PC-9 (cell line): ENCODE measurements at places on chromosomes 11 and 22. TPM values are rescaled to one million over a fixed set of nuclear protein-coding genes. Genes with fewer than 3 reads are reported as not detected.

The SLC35C1 gene
- total RNA-seq = 15.2 and 15.6 TPM in 2 replicates

The PRG3 gene
- total RNA-seq = not detected in 2 replicates

DNA sequence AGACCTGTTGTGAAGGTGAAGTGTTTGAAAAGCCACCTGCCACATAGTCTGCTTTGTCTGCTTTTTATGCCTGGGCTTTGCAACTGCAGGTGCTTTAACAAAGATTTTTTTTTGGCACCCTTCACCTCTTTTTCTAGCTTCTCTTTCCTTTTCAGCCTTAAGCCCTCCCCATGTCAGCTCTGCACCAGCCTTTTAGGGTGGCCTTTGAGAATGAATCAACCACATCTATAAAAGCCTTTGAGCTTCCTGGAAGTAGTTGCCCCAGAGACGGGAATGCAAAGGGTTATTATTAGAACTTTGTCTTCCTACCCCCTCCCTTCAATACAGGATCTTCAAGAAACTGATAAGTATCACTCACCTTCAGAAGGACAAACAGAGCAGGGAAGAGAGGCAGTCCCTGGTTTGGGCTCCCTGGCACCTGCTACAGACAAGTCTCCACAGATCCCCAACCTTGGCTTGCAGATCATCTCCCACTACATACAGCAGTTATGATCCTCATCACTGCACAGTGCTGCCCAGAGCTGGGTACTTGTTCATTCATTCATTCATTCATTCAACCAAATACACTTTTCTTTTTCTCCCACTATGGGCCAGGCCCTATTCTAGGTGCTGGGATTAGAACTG, 8.0 kb downstream of the PVALB start:
- H3K4me3 ChIP-seq = no peak overlapping the region
- H3K36me3 ChIP-seq = no peaks in the 10 kb centered on the region
- H3K27ac ChIP-seq = no peak overlapping the region
- DNase-seq = no peak

The KRTAP5-8 gene
- not detected in 2 replicates for total RNA-seq

DNA sequence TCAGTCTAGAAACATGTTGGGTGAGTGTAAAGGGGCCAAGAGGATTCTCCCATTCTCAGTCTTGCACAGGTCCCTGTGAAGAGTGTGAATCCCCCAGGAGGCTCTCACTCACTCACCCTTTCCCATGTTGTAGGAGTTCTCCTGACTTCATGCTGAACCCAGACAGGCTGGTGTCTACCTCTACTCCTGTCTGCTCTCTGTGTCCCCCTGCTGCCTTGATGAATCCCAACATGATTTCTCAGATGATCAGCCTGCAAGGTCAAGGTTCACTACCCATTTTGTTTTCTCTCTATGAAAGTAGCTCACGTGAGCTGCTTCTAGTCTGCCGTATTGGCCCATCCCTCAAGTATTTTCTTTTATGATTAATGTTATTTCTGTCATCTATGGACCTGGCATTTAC, 500.6 kb downstream of the ETS1 start:
- H3K4me1 ChIP-seq = no peaks in the 10 kb centered on the region
- no peak for DNase-seq
- no peaks in the 10 kb centered on the region for H3K36me3 ChIP-seq

The FOLR1 gene
- total RNA-seq = 4.7 and 5.0 TPM in 2 replicates

The SAA4 gene
- total RNA-seq = not detected in 2 replicates

The DCHS1 gene
- 0.20 and 0.22 TPM in 2 replicates for total RNA-seq

DNA sequence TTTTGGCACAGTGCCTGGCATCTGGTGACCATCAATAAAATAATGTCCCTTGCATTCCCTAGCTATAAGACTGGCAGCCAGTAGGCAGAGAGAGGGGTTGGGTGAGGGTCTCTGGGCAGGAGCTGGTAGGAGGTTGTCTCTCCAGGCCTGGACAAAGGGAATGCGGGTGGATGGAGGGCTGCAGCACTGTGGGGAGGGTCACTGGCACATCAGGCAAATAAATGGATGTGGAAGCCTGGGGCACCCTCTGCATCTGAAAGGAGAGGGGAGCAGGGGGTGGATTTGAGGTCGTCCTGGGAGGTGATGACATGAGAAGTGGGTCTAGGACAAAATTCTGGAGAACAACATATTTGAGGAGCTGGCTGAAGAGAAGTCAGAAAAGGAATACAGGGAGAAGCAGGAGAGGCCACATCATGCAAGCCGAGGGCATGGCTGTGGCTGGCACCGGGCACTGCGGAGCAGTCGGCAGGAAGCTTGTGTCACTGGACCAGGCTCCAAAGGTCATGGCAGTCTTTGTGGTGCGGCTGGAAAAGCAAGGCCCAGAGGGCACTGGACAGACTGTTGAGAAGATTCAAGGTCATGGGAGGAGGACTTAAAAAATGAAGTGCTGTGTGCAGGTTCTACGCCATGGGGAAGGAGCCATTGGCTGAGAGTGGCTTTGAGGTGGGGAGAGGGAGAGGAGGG, 36.5 kb upstream of the THY1 start:
- DNase-seq = no peak
- H3K27me3 ChIP-seq = no peaks in the 10 kb centered on the region
- H3K27ac ChIP-seq = no peak overlapping the region
- H3K4me1 ChIP-seq = 0 out of 2 replicates have a peak, but pooled peaks cover 8% of the 10 kb centered on the region

- H3K4me3 ChIP-seq = no peak overlapping the region
- no peaks in the 10 kb centered on the region for H3K27me3 ChIP-seq
- DNase-seq = no peak
- H3K4me1 ChIP-seq = no peaks in the 10 kb centered on the region
- H3K27ac ChIP-seq = no peak overlapping the region
- H3K36me3 ChIP-seq = no peaks in the 10 kb centered on the region
Observed at GRCh38 chr11:17905477-17905876, 107.4 kb downstream of the SERGEF start.

DNA sequence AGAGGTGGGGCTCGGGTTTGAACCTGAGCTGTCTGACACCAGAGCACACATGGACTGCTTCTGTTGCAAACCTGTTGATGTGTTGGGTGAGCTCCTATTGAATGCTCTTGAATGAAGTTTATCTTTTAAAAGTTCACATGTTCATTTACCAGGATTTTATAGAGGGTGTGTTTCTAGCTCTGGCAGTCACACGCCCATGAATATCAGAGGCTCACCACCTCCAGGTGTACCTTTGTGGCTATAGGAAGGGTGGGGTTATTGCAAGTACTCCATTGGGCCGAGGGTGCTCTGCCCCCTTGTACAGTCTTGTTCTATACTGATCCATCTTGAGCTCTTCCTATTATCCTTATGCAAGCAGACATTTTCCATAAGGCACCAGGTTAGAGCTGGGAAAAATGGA, 9.2 kb downstream of the ENDOD1 start:
- DNase-seq = no peak
- H3K27me3 ChIP-seq = no peaks in the 10 kb centered on the region
- no peaks in the 10 kb centered on the region for H3K36me3 ChIP-seq
- H3K27ac ChIP-seq = no peak overlapping the region
- H3K4me3 ChIP-seq = no peak overlapping the region

The THY1 gene
- not detected in 2 replicates for total RNA-seq

DNA sequence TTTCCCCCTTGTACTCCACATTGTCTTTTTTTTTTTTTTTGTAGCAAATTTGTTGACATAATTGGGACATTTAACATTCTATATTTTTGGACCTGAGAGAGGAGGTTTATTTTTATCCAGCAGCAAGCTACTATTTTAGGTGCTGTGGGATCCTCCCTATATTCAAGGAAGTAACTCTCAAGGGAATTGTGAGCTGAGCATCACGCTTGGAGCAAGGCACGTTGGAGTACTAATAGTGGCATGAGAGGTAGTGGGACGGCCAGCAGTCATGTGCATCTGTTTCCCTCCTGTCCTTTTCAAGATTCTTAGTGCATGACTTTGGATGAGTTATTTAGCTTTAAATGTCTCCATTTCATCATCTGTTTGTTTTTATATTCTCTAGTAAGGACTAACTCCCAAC, 52.3 kb downstream of the EXT2 start:
- H3K27ac ChIP-seq = no peak overlapping the region
- H3K4me3 ChIP-seq = no peak overlapping the region
- DNase-seq = no peak

- peaks cover 13% of the 10 kb centered on the region for H3K4me1 ChIP-seq
- H3K27ac ChIP-seq = no peak overlapping the region
- DNase-seq = no peak
- H3K27me3 ChIP-seq = no peaks in the 10 kb centered on the region
- peaks cover 8% of the 10 kb centered on the region; the same call in 1 of the 2 replicates for H3K36me3 ChIP-seq
- peak overlapping the region; percentile 61 for H3K4me3 ChIP-seq
Observed at GRCh38 chr22:35257002-35257320, 332 bp upstream of the HMGXB4 start.

The BATF2 gene
- total RNA-seq = 0.46 and 1.2 TPM in 2 replicates

The ZNF215 gene
- total RNA-seq = 2.0 and 2.6 TPM in 2 replicates

The TLCD5 gene
- total RNA-seq = 6.0 and 7.7 TPM in 2 replicates

DNA sequence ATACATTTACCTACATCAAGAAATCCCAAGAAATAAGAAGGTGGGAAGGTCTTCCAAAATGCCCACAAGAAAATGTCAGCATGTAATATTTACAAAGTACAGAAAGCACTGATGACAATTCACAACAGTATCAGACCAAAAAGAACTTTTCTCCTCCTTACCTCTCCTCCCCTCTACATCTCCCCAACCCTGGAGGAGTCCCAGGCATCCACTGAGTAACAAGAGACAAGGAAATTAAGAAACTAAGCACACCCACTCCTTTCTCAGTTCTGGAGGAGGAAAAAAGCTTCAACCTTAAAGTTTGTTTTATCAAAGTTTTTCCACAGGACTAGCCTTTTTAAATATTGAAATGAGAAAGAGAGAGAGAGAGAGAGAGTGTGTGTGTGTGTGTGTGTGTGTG, 2.0 kb upstream of the SERGEF start:
- DNase-seq = no peak
- H3K4me1 ChIP-seq = peaks cover 5% of the 10 kb centered on the region
- no peaks in the 10 kb centered on the region for H3K36me3 ChIP-seq
- no peak overlapping the region for H3K4me3 ChIP-seq

DNA sequence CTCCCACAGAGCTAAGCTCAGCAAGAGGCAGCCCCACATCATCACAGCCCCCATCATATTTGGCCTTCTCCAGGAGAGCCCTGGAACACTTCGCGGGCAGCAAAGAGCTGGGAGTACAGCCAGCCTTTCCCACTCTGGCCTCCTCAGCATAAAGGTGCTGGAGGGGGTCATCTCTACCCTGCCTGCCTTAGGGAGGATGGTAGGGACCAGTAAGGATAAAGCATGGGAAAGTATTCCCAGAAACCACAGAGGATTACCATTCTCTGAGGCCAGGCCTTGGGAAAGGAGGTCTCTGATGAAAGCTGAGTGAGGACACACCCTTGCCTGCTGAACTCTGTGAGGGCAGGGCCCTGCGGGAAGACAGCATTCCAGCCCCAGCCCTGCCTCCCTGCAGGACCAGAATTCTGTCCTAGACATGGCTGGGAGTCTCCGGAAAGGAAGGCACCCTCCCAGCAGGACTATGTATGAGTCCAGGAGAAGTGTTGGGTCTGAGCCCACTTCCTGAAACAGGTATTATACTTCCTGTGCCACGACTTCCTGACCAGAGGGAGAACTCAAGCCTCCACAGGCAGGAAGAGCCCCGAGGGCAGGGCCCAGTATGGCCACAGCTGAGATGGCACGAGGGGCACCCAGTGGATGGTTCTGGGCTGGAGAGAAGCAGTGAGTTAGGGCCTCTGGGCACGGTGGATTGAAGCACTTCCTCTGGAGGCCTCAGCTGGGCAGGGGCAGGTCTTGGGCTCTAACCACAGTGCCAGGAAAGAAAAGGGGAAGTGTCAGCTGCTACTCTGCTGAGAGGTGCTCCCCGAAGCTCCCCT, 12.9 kb upstream of the CASTOR1 start:
- peak overlapping the region; percentile 95 for H3K27ac ChIP-seq
- peaks cover 97% of the 10 kb centered on the region for H3K4me1 ChIP-seq
- no peak overlapping the region; the same call in 1 of the 2 replicates for H3K4me3 ChIP-seq
- H3K27me3 ChIP-seq = no peaks in the 10 kb centered on the region
- DNase-seq = peak; percentile 82

DNA sequence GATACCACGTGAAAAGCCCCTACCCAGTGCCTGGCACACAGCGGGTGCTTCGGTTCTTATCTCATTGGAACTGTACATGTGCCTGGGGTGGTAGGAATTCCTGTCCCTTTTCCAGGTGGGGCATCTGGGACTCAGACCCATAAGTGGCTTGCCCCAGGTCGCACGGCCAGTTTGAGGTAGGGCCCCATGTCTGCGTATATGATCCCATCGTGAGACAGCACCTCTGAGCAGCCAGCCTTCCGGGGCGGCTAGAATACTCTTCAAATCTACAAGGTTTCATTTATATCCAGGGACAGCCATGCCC, 33.5 kb upstream of the SMIM38 start:
- peaks cover 42% of the 10 kb centered on the region for H3K4me1 ChIP-seq
- H3K4me3 ChIP-seq = peak overlapping the region; percentile 43; the same call in 1 of the 2 replicates
- no peaks in the 10 kb centered on the region for H3K36me3 ChIP-seq
- H3K27me3 ChIP-seq = no peaks in the 10 kb centered on the region
- DNase-seq = peak; percentile 61
- peak overlapping the region; percentile 96 for H3K27ac ChIP-seq

- DNase-seq = peak; percentile 34
- H3K36me3 ChIP-seq = no peaks in the 10 kb centered on the region
- H3K27me3 ChIP-seq = no peaks in the 10 kb centered on the region
- peak overlapping the region; percentile 81 for H3K4me3 ChIP-seq
Observed at GRCh38 chr11:12110714-12111548, 541 bp downstream of the MICAL2 start.

- H3K27me3 ChIP-seq = peaks cover 100% of the 10 kb centered on the region
- no peaks in the 10 kb centered on the region for H3K4me1 ChIP-seq
- no peak for DNase-seq
- H3K27ac ChIP-seq = no peak overlapping the region
- H3K4me3 ChIP-seq = no peak overlapping the region
Observed at GRCh38 chr11:78656984-78657383, 82.3 kb upstream of the NARS2 start.

- no peak overlapping the region for H3K4me3 ChIP-seq
- peak; percentile 89 for DNase-seq
- H3K27me3 ChIP-seq = peaks cover 4% of the 10 kb centered on the region; the same call in 1 of the 2 replicates
- H3K27ac ChIP-seq = no peak overlapping the region
Observed at GRCh38 chr22:50148991-50149721, 21.4 kb upstream of the PANX2 start.

- H3K4me1 ChIP-seq = peaks cover 14% of the 10 kb centered on the region
- no peak overlapping the region for H3K4me3 ChIP-seq
- H3K36me3 ChIP-seq = no peaks in the 10 kb centered on the region
- no peak for DNase-seq
- H3K27me3 ChIP-seq = no peaks in the 10 kb centered on the region
Observed at GRCh38 chr11:34292111-34292510, 65.7 kb downstream of the ABTB2 start.

GRCh38 chr22:36977401-36977861, 41.8 kb downstream of the TST start:
- H3K36me3 ChIP-seq = no peaks in the 10 kb centered on the region
- H3K27ac ChIP-seq = no peak overlapping the region
- no peak for DNase-seq
- peaks cover 5% of the 10 kb centered on the region for H3K4me1 ChIP-seq
- no peaks in the 10 kb centered on the region for H3K27me3 ChIP-seq
- peak overlapping the region; percentile 51 for H3K4me3 ChIP-seq

DNA sequence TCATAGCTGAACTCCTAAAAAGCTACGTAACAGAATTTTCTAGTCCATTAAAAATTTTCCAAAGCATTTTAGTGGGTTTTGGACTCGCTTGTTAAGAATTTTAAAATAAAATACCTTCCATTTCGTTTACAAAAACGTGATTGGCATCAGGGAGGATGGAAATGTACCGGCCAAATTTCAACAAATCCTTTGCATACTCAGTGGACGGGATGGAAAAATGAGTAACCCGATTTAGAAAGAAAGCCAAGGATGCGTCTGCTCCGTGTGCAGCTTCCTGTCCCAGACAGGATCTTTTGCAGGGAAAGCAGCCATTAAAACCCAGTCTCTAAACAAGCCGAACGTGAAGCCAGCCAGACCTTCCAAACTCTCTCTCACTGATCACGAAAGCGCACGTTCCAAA, 15.6 kb downstream of the TMEM184B start:
- H3K36me3 ChIP-seq = 0 out of 2 replicates have a peak, but pooled peaks cover 10% of the 10 kb centered on the region
- no peaks in the 10 kb centered on the region for H3K27me3 ChIP-seq
- no peak overlapping the region for H3K4me3 ChIP-seq
- no peak for DNase-seq
- no peaks in the 10 kb centered on the region for H3K4me1 ChIP-seq
- H3K27ac ChIP-seq = no peak overlapping the region
